Occipital lobe (tissue), 3 donors: ENCODE measurements at places on chromosomes 3 and 15.

- DNase-seq: no peak
These were observed at the start of gene LRRC3B for GRCh38 chr3:26622621-26623418. LRRC3B (plus strand) TSS chr3:26622772; CDS start chr3:26709673, 86,901 bp downstream.

GRCh38 chr3:42432485-42432884, 22.1 kb upstream of the LYZL4 start:
- no peak for DNase-seq

GRCh38 chr15:84911879-84912660, 27.6 kb downstream of the SLC28A1 start:
- no peak for DNase-seq

DNA sequence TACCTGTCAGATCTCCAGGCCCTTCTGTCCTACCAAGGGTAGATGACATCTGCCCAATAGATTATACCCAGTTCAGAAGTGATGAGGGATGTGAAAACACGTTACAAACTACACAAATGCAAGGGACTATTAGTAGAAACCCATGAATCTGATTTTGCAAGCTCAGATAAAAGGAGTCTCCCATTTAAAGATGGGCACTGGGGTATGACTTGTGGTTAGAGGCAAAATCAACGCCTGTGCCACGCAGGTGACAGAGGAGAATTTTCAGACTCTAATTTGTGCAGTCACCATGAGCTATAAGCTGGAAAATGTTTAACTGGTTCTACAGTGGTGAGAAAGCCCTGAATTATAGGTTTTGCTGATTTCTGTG, 184.4 kb upstream of the LPP start:
- DNase-seq: no peak

DNA sequence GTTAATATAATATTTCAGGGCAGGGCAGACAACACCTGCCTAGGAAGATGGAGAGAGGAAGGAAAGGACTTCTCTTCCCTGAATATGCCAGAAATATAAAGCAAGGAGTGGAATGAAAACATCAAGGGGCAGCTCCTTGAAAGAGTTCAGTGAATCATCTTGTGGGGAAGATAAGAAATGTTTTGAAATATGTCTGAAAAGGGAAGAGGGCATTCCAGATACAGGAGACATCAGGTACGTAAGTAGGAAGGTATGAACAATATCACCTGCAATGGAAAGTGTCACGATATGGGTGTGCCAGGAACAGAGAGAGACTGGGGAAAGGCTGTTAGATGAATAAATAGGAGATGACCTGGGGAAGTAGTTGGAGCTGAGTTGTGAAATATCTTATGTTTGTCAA, 75.8 kb upstream of the WDR72 start:
- no peak for DNase-seq

GRCh38 chr3:79012946-79013362, 754.8 kb downstream of the ROBO1 start:
- peak; percentile 30 for DNase-seq

DNA sequence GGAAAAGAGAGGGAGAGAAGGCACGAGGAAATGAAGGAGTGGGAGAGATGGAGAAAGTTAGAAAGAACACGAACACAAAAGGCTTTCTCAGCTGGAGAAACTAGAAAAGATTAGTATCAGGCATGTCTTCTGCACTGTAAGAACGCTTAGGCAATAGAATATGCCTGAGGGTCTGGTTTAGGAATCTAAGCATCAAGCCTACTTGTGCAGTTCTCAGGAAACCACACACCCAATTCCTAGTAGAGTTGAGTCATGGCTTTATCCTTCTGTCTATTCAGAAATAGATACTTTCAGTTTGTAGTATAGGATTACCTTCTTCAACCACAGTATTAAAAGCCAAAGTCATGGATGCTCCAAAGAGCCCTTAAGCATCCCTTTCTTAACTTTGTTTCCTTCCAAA, 969.4 kb downstream of the NTRK3 start:
- no peak for DNase-seq

DNA sequence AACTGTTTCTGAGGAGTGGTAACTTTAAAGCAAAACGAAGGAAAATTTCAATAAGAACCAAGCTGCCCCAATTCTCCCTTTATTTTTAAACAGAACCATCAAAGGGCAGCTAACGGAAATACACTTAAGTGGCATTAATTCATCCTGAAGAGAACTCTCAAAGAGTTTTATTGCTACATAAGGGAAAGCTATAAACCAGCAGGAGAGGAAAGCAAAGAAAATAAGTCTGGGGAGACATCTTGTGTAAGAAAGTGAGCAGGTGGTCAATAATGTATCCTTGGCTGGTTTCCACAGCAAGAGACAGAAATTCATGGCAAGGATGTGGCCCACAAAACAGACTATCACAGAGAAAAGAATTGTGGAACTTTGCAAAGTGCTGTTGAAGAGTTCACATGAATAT, 40.0 kb upstream of the CMSS1 start:
- DNase-seq: no peak

DNA sequence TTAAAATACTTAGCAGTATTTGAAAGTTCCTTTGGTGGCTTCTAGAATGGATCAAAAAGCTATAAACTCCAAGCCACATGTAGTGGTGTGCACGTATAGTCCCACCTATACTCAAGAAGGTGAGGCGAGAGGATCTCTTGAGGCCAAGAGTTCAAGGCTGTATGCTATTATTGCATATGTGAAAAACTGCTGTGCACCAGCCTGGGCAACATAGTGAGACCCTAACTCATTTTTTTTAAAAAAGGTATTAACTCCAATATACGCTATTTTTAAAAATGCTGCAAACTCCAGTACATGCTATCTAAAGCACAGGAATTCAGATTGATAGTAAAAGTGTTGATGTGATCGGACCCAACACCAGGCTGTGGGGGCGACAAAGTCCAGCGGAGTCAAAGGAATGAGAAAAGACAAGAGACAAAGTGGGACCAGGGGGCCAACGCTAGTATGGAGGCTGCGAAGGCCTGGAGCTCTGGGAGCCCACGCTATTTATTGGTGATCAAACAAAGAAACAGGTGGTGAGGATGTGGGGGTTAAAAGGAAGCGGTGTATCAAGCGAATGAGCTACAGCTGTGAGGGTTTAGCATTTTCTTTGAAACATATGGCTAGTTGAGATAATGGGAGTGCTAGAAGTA, 66.6 kb downstream of the ARIH1 start:
- no peak for DNase-seq

DNA sequence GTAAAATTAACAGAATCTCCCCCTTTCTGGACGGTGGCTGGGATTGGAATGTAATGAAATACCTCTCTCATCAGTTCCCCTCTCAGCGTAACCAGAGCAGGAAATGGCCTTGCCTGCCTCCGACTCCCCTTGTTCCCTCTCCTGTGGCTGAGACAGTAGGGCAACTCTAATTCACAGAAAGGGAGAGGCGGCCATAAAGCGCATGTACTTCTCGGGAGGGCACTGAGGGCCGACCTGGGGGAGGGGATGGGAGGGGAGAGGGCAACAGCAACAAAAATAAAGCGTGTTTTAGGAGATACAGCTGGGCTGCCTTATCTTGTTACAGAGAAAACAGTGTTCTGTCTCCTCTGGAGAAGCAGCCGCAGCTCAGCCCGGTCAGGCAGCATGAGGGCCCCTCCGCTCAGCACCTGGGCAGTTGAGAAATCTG, 783.3 kb upstream of the ARRDC4 start:
- no peak for DNase-seq

DNA sequence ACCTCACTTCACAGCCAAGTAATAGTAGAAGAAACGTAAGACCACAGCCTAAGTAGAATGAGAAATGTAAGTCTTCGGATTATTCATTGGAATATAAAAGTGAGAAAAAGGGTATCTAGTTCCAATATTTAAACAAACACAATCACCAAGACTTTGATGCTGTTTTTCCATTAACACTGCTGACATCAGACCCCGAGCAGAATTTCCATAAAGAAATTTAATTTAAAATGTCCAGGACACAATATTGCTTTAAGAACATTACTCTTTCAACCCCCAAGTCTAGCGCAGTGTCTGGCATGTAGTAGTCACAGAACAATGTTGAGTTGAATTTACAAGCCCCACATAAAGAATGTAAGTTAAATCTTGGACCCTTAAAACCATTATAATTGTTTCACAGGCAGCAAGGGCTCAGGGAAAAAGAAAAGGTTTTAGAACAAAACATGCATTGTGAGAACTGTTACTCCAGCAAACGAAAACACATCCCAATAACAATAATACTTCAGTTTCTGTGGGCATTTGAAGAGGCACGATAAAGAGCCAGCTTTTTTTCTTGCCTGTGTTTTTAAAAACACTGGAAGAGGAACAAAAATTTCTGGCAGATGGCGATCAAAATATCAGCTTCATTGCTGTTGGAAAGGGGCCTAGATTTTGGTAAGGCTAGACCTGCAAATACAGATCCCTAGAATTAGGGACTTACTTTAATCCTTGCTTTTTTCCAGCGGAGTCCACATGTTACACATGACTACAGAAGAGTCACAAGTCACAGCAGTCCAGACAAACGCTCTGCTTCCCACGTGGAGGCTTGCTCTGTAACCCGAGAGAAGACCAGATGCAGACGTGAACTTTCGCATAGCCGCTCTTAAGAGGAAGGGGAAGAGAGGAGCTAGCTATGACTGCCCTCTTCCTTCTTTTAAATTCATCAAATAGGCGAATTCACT, 77.9 kb upstream of the IGSF10 start:
- DNase-seq: no peak

GRCh38 chr3:50323092-50323600, 601 bp upstream of the HYAL2 start:
- no peak for DNase-seq

DNA sequence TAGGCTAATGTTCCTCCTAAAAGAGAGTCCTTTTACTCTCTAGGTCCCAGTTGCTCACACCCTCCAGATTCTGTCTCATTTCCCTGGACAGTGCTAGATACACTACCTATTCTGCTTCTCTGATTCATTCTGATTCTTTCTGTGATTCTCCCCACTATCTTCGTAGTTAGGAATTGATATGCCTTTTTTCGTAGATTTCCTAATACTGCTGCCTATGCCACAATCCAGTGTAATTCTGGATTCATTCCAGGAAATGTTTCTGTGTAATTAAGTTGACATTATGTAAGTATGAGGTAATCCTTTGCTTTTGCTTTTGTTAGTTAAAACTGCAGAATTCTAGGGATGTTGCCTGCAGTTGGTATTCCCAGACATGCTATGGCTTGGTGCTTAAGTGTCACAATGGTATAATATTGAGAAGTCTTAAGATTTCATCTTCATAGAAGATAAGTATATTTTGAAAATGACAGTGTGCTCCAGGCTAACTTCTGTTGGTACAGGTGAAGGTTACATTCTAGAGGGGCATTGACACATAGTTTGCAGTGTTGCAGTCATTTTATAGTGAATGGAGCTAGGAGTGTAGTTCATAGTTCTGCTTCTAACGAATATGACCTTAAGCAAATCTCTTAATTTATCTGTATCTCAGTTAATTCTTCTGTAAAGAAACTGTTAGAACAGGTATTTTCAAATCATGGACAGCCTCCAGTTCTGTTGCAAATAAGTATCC, 54.3 kb downstream of the RIOX2 start:
- DNase-seq: no peak

GRCh38 chr15:66721020-66721419, 19.0 kb downstream of the SMAD6 start:
- no peak for DNase-seq

- no peak for DNase-seq
These were observed 1.1 kb downstream of the PARP6 start for GRCh38 chr15:72271221-72271620.

DNA sequence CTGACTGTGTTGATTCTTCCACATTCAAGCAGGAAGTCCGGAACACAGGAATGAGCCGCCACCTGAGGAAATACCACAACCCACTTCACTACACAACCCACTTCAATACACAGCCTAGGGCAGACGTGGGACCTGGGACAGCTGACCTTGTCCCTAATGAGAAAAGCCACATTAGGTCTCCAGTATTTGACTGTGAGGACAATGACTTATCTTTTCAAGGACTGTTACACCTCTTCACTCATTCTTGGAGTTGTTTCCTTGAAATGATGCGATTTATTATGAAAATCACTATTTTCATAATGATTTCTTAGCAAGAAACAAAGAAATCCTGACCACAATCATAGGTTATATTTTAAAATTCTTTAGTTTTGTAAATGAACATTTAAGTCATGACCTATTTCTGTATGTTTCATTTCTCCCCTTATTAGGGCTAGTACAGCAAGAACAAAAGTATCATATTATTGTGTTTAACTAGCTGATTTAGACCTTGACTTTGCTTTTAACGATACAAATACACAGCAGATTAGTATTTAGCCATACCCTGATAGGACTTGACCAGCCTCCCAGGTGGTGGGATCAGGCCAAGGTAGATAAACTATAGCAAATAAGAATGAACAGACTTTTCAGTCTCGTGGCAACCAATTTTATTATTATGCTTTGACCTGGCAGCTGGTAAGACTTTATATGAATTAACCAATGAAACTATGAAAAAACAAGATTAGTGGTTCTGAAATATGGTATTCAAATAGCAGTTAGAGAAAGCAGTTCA, 6.0 kb downstream of the RAB27A start:
- no peak for DNase-seq

GRCh38 chr15:79248183-79248582, 34.3 kb upstream of the ANKRD34C start:
- no peak for DNase-seq

GRCh38 chr15:51649659-51650521, 27.3 kb upstream of the DMXL2 start:
- DNase-seq: peak; percentile 49

- DNase-seq: no peak
These were observed 18.4 kb upstream of the RHCG start for GRCh38 chr15:89514596-89515406.

- DNase-seq: no peak
These were observed 49.3 kb upstream of the XCR1 start for GRCh38 chr3:46076606-46077005.

- DNase-seq: no peak
These were observed 16.8 kb downstream of the CLDN16 start for GRCh38 chr3:190404715-190405114.

DNA sequence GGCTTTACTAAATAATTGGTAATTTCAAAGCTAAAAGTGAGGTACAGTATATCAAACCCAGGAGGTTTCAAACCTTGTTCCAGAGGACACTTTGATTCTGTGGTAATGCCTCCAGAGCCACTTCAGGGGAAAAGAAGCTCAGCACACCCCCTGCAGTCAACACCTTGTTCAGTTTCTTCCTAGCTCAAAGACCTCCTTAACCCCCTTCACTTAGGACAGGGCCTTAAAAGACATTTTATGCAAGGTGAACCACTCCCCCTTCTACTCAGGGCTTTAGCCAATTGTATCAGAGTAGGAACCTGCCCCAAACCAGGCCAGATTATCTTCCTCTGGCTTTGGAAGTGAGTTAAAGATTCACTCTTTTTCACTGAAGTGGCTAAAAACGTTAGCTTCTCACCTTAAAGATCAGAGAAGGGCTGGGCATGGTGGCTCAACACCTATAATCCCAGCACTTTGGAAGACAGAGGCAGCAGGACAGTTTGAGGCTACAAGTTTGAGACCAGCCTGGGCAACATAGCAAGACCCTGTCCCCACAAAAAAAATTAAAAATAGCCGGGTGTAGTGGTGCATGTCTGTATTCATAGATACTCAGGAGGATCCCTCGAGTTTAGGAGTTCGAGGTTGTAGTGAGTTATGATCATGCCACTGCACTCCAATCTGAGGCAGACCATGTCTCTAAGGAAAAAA, 3.4 kb downstream of the DENND6A start:
- DNase-seq: no peak
